ENCODE measurements at places on chromosomes 7 and 10. TPM values are rescaled to one million over a fixed set of nuclear protein-coding genes. Genes with fewer than 3 reads are reported as not detected.

GRCh38 chr7:38629651-38630510, 1.3 kb downstream of the AMPH start:
- DNase-seq = no peak

GRCh38 chr7:48041653-48041970, 6.3 kb downstream of the C7orf57 start:
- DNase-seq = no peak

DNA sequence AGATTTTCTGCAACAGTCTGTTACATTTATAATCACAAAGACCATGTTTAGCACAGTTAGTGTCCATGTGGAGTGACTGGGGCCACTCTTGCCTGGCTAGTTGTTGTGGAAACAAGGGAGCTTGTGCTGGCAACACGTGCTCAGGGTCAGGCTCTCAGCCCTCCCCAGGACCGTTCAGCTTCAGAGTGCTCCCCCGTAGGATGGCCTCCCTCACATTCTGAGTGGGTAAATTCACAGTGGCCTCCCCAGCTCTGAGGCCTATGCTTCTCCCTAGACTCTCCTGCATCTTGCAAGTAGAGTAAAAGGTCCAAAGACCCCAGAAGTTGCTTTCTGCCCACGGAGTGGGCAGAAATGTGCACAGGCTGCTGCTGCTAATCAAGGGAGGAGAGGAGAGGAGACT, 122.3 kb downstream of the ADCY1 start:
- no peak for DNase-seq

DNA sequence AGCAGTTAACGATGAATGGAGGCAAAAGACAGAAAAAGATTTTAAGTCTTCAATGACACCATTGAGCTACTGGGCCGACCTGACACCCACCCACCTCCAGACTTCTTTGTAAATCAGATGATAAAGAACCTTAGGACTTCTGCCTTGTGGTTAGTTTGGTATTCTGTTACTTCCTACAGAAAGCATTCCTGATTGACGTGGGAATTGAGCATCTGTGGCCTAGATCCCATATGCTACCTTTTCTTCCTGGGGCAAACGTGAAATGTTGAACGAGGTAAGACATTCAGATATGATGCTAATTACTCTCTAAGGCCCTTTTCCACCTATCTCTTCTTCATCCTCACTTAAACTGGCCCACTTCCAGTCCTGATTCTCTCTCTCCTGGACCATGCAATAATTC, 10.2 kb downstream of the PRLHR start:
- DNase-seq = no peak

DNA sequence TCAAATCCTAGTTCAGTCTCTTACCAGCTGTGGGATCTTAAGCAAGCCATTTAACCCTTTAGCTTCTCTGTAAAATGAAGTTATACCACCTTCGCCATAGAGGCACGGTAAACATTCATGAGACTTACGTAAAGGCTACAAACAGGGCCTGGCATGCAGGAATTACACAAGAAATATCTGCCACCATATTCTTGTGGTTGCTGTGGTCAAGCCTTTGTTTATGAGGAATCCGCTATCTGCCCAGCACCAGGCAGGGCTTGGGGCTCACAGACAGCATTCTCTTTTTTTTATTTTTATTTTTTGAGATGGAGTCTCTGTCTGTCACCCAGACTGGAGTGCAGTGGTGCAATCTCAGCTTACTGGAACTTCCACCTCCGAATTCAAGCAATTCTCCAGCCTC, 9.9 kb downstream of the AIFM2 start:
- DNase-seq = no peak

DNA sequence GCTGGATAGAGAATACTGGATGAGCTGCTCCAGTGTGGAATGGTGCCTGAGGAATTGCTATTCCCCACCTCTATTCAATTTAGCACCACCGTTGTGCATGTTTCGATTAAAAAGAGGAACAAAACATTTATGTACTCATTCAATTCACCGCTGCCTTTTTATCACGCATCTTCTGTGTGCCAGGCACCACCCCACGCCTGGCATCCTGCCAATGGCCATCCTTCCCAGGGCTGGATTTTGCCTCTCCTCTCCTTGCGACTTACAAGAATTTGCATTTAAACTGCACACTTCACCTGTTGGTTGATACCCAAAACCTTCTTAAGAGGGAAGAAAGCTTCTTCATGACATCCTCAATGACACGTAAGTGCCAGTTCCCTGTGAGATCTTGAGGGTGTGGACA, 110.2 kb upstream of the DPP6 start:
- DNase-seq = no peak

Gene RBM20
- 0.49 TPM for total RNA-seq

Gene CAV2
- 4.2 TPM for total RNA-seq

Gene GNGT1
- total RNA-seq = not detected

Gene BHLHA15
- 0.67 TPM for total RNA-seq
